ENCODE measurements at places on chromosomes 7 and 10. TPM values are rescaled to one million over a fixed set of nuclear protein-coding genes. Genes with fewer than 3 reads are reported as not detected.

Gene JCAD
- total RNA-seq = 6.2 TPM

Gene OR2A5
- not detected for total RNA-seq

Gene ACBD7
- total RNA-seq = not detected

Gene FAM241B
- total RNA-seq = 2.6 TPM

Gene HOXA2
- total RNA-seq = 0.29 TPM

Gene ATE1
- total RNA-seq = 34.3 TPM

Gene SMKR1
- not detected for total RNA-seq

Gene CFTR
- not detected for total RNA-seq

Data from gastrocnemius medialis (tissue), 4 donors.